ENCODE measurements at places on chromosomes 1 and 21. TPM values are rescaled to one million over a fixed set of nuclear protein-coding genes. Genes with fewer than 3 reads are reported as not detected.

Gene ZNF593OS
- total RNA-seq = not detected

Gene KRTAP24-1
- not detected for total RNA-seq

DNA sequence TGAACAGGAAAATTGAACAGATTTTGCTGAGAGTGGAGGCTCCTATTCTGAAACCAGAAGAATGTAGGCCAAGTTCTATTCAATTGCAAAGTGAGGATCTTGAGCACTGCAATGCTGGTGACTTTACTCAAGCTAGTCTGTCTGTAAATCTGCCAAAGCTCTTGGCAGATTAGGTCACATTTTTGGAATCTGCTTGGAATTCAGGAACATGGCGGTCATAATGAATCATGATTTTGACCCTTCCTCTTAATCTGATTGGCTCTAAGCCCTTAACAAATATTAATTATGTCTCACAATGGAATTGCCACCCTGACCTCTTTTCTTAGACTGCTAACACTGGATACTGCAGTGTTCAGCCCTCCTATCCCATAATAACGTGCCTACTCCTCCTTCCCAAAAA is 7.2 kb upstream of the GNG12 start:
- DNase-seq = no peak

Gene FAM78B
- 1.5 TPM for total RNA-seq

- DNase-seq = no peak
These were observed 532 bp upstream of the MANEAL start for GRCh38 chr1:37792943-37793686.

Gene CCDC185
- total RNA-seq = not detected

Gene IFNAR2
- 6.6 TPM for total RNA-seq

Gene HPDL
- 8.6 TPM for total RNA-seq

Data from Peyer's patch (tissue), 4 donors.